ENCODE measurements at places on chromosomes 5 and 9.

DNA sequence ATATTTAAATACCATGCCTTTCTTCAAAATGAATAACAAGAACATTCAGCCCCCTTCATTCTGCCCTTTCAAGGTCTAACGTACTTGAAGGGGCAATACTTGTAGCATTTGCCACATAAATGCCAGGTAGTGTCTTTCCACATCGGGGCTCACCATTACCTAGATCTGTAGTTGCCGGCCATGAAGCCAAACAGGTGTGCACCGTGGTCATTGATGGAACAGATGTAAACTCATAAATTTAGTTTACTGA is 193.0 kb downstream of the CD180 start:
- DNase-seq: no peak

DNA sequence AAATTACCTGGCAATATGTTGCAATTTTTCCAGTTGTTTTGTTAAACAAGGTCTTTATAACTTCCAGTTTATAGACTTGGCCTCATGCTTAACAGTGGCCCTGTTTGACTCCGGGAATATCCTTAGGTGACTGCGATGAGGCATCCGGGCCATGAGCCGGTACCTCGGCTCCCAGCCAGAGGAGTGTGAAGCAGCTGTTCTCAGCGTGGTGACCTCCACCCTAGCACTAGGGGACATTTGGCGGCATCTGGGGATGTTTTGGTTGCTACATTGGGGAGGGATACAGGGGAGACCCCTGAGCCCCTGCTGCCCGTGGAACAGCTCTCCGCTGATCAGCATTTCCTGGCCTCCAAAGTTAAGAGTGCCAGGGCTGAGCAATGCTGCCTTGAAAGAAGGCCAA is 533.4 kb downstream of the IRX1 start:
- DNase-seq: no peak

DNA sequence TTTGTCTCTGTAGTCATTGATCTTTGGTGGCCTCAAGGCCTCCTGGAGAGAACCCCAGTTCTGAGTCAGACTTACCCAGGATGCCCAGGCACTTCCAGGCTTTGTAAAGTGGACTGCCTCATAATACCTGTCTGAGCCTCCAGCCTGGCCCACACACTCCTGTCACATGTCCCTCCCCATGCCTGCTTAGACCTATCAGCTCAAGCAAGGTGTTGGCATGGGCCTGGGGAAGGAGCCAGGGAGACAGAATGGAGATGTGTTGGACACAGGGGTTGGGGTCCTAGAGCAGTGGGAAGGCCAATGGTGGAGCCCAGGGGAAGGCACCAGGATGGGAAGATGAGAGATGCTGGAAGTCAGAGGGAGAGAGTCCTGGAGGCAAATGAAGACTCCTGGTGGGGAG is 136.2 kb downstream of the CFAP90 start:
- no peak for DNase-seq

DNA sequence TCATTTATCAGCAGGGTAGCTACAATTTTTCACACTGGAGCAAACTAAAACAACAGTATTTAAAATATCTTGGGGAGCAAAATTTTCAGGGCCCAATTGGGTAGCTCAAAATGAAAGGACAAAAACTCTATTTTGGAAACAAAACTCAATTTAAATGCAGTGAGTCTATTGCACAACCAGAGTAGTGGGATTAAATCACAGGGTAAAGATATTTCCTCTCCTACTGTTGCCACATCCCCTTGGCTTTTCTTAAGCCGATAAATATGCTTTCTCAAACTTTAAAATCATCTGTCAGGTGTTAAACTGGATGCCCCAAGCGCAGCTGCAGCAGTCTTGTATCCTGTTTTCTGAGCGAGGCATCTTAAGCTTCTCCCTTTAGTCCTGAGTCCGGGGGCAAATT is 1474.3 kb upstream of the CDH9 start:
- DNase-seq: no peak
